ENCODE measurements at places on chromosomes 7 and 10.
A peak's percentile ranks its signal among the peaks of the same experiment; 100 is the strongest.

DNA sequence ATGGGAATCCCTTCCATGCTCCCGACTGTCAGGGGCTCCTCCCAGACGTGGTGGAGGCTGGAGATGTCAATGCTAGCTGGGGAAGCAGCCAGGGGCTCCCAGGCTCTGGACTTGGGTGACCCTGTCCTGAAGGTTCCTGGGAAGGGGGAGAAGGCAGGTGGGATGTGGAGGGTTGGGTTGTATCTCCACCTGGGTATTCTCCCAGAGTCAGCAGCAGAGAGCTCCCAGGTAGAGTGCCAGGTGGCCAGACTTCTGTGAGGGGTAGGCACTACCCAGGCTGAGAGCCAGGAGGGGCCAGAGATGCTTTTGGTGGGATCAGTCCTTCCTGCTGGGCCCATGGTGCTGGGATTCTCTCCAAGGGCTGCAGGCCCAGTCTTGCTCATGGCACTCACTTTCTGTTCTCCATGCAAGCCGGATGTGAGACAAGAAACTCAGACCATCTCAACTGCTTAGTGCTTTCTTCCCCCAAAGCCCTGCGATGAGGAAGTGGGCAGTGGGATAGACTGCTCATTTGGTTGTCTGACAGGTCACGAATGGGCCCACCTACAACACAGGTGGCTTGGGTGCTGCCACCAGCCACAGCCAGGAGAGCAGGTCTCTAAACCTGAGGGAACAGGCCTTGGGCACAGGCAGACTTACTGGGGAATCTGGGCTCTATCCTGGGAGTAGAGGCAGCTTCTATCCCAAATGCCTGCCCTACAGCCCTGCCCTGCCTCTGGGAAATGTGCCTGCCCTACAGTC is 52.5 kb upstream of the CAMK2B start:
- peak; percentile 76 for DNase-seq

DNA sequence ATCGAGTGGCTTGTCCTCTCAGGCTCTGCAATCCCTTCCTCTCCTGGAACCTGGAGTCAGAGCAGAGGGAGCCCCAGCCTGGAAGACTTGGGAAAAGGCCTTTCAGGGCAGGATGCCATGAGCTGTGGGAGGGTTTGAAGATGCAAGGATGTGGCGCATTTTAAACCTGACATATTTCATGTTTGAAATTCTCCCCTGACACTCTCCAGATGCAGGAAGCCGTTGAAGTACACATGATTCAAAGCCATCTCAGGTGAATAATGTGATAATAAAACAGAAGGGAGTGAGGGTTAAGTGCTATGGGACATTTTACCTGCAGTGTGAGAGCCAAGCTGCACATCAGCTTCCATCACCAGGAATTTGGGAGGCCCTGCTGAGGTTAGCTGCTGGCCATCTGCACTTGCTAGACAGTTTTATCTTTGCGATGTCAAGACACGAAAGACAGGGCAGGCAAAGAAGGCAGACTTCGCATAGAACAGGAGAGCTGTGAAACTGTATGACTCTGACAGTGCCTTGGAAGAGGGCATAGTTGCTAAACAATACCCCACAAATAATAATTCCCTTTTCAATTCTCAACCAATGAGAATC is 159.1 kb upstream of the GDF10 start:
- no peak for DNase-seq

- DNase-seq, result no peak
Measured at GRCh38 chr10:91022390-91022789, 101.5 kb upstream of the ANKRD1 start.

DNA sequence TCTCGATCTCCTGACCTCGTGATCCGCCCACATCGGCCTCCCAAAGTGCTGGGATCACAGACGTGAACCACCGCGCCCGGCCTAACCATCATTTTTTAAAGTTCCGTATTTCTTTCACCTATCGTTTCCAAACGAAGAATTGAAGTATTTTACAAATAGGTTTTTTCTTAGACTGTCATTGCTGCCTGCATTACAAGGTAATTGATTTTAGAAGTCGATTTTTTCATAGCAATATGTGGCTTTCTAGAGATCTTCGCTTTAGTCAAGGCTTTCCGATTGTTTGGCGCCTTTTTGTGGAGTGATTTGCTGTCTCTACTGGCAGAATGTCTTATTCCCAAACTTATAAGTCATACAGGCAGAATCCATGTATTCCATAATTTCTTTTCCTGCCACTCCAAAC is 109.2 kb downstream of the TRIL start:
- no peak for DNase-seq

DNA sequence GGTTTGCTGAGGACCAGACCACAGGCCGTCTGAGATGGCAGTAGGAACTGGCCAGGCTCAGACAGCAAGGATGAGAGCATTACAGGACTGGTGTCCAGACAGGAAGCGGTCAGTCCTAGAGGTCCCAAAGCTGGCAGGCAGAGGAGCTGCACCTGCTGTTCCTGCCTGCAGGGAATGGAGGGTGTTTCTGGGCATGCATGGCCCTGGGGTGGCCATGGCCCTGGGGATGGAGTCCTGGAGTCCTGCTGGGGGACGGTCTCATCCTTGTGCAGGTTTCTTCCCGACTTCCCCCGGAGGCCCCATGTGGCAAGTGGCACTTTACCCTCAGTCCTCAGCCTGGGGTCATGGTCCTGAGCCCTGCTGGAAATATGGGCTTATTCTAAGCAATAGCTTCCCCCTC is 274.9 kb upstream of the ADARB2 start:
- DNase-seq, result no peak

DNA sequence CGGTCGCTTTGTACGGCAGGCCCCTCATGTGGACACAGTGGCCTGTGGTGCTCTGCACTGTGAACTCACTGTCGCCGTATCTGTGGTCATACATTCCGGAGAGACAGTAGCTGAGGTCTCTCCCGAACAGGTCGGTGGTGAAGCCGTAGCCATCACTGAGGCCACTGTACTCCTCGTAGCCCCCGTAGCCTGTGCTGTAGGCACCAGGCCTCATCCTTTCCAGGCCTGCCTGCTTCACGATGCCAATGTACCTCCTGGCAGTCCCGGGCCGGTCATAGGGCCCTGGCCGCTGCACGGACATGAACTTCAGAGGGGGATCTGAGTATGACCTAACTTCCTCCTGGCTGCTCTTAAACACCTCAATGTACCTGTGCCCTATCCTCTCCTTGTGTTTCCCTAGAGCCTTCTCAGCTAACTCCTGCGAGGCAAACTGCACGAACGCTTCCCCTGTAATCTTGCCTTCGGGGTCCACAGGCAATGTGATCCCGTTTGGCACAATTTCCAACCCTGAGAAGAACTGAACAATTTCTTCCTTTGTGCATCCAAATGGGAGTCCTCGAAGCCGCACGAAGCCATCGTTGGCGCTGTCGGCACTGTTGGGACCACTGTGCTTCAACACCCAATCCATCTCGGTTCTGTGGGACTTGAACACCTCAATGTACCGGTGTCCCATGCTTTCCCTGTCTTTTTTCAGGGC is 15.7 kb downstream of the FXYD4 start:
- no peak for DNase-seq

DNA sequence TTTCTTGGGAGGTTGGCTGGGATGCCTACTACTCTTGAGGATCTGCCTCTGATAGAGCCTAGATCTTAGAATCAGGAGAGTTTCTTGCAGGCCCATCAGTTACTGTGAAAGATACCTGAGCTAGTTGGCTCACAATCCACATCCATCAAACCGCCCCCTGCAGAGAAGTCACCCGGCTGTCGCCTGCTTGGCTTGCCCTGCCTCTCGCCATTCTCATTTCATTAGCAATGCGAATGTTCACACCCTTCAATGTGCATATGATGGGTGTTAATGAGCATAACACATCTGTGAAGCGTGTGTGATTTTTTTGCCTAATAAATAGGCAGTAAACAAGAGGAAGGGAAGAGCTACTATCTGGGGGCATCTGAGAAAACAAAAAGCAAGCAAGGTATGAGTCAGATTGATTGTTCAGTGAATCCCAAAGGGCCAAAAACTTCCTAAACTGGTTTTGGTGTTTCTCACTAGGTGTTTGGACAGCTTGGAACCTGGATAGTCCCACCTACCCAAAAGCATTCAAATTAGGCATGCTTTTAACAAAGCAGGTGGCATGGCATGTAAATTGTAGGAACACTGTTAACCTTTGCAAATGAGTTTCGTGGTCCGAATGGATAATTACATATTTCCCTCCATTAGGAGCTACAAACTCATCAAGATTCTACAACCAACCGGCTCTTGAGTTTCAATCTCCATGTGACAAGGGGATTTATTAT is 272.3 kb upstream of the C7orf33 start:
- DNase-seq, result no peak

- DNase-seq, result no peak
Measured at GRCh38 chr7:137454767-137455166, 111.2 kb upstream of the PTN start.

DNA sequence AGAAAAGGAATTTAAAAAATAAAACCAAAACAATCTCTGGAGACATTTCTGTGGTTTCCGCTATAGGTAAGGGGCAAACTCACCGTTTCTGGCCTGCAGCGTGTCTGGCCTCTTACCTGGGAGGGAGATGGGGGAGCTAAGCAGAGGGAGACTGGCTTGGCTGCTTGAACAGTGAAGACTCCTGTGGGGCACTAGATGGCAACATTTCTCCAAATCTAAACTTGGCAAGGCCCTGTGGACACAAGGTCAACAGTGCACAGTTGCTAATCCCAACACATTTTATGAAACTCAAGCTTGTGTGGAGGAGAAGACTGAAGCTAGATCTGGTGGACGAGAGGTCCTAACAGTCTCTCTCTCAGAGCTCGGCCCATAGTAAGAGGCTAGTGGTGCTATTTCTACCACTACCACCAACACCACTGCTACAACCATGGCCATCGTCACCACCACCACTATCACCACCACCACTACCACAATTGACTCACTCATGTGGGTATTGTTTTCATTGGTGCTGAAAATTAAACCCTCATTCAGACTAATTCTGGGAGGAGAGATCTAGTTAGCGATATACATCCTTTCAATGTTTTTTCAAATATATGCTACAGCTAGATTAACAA is 28.4 kb upstream of the CDHR3 start:
- no peak for DNase-seq

GRCh38 chr7:47804767-47805545 is 143.3 kb downstream of the PKD1L1 start:
- no peak for DNase-seq

DNA sequence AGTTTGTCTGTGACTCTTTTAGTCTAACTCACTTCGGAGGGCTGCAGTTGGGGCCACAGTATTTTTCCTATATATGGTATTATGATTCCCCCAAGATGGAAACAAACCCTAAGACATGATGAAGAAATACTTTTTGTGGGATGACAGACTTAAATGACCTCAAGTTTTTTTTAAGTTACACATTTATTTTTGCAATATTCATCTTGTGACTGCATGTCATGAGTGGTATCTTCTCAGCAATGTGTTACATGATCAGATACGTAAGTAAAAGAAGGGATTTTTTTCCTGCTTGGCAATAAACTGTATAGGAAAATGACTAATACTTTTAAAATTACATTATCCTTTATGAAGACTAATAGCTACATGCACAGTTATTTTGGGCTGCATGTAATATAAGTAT is 57.8 kb downstream of the OR13A1 start:
- DNase-seq, result no peak

DNA sequence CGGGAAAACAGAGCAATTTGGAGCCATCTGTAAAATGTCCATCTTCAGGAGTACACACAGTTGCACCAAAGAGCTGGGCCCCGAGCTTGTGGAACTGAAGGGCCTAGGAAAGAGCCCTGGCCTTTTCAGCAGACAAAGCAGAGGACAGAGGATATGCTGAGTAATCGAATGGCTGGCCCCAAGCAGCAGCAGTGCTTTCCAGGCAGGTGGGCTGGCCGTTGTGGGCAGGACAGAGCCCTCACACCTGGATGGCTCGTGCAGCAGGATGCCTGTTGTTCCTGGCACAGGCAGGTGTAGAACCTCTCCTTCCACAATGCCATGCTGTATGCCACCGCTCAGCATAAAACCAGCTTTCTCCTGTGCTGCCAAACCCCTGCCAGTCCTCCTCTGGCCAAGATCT is 32.5 kb upstream of the TNS3 start:
- DNase-seq, result no peak

DNA sequence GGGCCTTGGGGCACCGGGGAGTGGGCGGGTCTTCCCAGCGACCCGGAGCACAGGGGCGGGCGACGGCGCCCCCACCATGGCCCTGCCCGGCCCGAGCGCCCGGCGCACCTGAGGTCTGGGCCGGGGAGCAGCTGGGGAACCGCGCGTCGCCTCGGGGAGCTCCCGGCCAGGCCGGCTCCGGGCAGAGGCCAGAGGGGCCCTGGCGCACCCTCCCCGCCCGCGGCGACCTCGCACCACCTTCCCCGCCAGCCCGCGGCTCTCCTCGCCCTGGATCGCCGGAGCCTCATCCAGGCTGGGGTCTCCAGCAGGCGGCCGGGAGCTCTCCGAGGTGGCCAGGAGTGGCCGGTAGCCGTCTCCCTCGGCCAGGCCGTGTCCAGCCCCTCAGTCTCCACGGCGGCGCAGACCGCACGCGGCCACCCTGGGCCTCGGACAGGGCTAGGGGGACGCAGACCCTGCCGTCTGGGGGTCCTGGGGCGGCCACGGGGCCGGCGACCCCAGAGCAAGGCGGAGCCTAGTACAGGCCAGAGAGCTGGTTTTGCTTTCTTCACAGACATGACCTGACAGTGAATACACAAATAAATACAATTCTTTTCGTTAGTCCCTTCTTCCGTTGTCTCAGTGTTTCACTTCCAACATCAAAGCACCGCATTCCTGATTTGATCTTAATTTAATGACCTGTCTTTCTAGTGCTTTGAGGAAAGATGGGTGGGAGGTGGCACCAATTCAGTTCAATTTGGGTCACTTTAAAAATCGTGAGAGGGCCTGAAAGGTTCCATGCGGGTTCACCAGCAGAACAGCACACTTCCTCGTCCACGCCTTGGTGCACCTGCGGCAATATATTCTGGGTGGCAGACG is 356.9 kb downstream of the DNAJB6 start:
- DNase-seq, result no peak

- DNase-seq, result peak; percentile 11
Measured at GRCh38 chr7:119482209-119482608, 790.8 kb upstream of the KCND2 start.

Measured in GM13976 (cell line).